ENCODE measurements at places on chromosomes 7 and 10. TPM values are rescaled to one million over a fixed set of nuclear protein-coding genes. Genes with fewer than 3 reads are reported as not detected.

GRCh38 chr10:118484152-118484871 lies 111.1 kb downstream of the PRLHR start:
- DNase-seq = no peak

DNA sequence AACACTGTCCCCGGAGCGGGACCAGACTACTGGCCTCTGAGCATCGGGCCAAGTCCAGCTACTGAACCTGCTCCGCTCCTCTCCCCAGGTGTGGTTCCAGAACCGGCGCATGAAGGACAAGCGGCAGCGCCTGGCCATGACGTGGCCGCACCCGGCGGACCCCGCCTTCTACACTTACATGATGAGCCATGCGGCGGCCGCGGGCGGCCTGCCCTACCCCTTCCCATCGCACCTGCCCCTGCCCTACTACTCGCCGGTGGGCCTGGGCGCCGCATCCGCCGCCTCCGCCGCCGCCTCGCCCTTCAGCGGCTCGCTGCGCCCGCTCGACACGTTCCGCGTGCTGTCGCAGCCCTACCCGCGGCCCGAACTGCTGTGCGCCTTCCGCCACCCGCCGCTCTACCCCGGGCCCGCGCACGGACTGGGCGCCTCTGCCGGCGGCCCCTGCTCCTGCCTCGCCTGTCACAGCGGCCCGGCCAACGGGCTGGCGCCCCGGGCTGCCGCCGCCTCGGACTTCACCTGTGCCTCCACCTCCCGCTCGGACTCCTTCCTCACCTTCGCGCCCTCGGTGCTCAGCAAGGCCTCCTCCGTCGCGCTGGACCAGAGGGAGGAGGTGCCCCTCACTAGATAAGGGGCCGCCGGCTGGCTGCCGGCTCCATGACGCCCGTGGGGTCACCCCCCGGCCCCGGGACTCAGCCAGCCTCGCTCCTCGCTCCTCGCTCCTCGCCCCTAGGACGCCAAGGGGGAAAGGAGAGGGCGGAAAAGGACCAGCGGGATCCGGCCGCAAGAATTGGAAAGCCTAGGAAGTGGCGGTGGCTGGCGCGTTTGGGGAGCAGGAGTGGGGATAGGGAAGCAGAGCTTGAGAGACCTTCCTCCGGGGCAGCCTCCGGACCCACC lies 3.4 kb downstream of the EVX1 start:
- DNase-seq = no peak

The C10orf53 gene
- total RNA-seq = not detected

DNA sequence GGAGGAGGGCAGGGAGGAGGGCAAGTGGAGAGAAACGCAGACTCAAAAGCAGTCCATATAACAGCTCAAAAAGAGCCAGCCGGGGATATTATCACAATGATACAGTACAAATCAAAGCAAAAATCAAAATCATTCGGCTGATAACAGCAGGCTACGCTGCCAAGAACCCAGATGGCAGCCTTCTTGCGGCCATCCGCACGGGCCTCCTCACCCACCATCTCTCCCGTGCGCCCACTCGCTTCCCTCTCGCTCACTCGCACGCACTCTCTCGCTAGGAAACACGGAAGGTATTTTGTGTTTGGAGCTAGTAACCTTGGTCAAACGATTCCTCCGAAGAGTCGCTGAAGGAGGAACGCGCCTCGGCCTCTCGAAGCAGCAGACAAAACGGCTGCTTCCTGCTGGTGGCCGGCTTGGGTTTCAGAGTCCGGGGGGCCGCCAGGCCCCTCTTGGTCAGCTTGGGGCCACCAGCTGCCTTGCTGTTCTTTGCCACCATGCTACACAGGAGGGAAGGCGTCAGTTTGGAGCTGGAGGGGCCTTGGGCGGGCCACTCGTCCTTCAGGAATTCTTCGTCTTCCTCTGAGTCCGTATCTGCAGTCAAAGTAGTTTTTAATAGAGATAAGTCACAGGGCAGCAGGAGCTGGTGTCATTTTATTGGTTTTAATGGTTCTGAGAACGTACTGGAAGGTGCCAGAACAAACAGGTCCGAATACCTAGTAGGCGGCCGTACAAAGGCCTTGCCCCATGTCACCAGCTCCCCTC lies 68.9 kb downstream of the SLC29A4 start:
- no peak for DNase-seq

The AZGP1 gene
- total RNA-seq = not detected

DNA sequence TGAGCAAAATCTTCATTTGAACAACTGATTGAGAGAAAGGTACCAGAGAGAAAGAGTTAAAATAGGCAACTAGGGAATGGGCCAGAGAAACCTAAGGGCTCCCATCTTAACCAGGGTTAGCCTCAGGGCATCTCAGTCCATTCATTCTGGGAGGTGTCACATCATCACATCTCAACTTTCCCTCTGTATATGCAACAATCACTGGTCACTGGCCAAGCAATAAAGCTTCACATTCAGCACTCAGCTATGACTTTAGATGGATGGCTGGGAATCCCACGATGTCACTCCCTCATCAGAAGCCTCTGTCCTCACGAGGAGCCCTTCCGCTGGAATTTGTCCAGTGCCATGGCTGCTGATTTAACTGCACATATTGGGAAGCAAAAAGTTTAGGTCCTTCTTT lies 172.1 kb upstream of the MGMT start:
- no peak for DNase-seq

- DNase-seq = no peak
These were observed 382.7 kb upstream of the RNF32 start for GRCh38 chr7:156257904-156258303.

The OR2A42 gene
- not detected for total RNA-seq

DNA sequence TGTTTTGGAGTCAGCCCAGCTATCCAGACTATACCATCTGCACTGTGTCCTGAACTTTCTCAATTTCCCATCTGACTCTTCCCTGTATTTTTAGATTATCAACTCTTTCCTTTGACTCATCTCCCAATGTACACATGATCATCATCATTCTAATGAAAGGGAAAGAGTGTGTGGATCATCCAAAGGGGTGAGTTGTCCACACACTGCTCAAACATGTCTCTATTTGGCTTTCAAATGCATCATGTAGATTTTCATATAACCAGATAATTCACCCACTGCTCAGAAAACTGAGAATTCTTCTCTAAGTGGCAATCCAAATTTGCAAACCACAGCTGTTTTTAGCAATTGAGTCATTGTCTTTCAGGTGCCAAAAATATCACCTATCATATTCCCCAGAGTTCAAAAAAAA lies 190.2 kb upstream of the HPS1 start:
- no peak for DNase-seq

DNA sequence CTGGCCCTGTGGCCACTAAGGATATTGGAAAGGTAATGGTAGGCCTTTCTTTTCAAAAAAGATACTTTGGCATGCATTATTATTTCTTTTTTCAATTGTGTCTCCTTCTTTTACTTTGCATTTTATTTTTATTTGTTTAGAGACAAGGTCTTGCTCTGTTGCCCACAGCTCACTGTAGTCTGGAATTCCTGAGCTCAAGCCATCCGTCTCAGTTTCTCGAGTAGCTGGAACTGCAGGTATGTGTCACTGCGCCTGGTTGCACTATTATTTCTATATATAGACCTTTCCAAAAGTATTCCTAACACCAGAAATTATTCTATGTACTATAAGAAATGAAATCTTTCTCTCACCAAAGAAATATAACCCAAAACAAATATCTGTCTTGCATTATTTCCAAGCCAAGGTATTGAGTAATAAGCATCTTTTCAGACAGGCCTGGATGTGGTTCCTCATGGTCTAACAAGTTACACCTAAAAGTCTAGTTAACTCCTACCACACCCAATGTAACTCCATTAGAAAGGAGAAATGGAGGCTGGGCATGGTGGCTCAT lies 500.8 kb upstream of the ANKRD30A start:
- DNase-seq = no peak

DNA sequence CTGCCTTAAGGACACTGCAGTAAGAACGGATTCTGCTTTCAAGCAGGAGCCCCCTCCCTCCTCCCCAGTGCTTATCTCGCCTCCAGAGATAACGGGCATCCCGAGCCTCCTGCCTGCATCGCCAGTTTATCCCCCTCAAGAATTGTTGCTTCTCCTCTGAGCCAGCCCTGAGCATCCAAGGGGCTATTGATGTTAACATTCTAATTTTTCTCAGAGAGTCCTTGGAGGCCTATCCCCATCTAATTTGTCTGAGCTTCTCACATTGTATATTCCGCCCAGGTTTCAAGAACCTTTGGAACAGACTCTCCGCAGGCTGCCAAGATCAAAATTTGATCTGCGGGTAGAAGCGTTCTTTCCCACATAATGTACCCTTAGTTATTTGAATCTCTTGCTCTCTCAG lies 180.0 kb downstream of the GFRA1 start:
- no peak for DNase-seq

The SLC18A2 gene
- total RNA-seq = 0.36 TPM

GRCh38 chr7:1663857-1664651 lies 6.0 kb upstream of the ELFN1 start:
- no peak for DNase-seq

GRCh38 chr10:120710076-120710475 lies 141.1 kb upstream of the WDR11 start:
- no peak for DNase-seq

The DEPP1 gene
- total RNA-seq = not detected

Measured in natural killer cell (primary cell).